ENCODE measurements at places on chromosomes 4 and X.
A peak's percentile ranks its signal among the peaks of the same experiment; 100 is the strongest.

DNA sequence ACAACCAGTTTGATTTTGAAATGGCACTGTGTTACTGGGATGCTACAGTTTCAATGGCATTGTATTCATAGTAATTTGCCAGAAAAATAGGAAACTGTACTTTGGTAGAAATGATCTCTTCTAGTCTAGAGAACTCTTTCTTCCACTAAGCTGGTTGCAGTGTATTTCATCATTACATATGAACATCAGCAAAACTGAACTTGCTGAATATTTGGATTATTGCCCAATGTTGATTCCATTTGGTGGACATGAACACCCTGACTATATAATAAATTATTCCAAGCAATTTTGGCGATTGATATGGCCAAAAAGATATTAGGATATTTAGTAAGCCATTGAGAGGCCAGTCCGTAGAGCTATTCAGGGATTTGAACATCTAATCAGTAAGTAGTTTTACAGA, 191.8 kb upstream of the CXorf66 start:
- H3K4me1 ChIP-seq: no peaks in the 10 kb centered on the region
- no peaks in the 10 kb centered on the region for H3K36me3 ChIP-seq
- H3K27me3 ChIP-seq: no peaks in the 10 kb centered on the region
- H3K4me3 ChIP-seq: no peak overlapping the region

GRCh38 chr4:128590773-128591172, 218.7 kb upstream of the JADE1 start:
- H3K4me3 ChIP-seq: no peak overlapping the region
- H3K4me1 ChIP-seq: peaks cover 9% of the 10 kb centered on the region
- H3K36me3 ChIP-seq: peaks cover 3% of the 10 kb centered on the region
- peaks cover 2% of the 10 kb centered on the region for H3K27me3 ChIP-seq
- no peak for DNase-seq

DNA sequence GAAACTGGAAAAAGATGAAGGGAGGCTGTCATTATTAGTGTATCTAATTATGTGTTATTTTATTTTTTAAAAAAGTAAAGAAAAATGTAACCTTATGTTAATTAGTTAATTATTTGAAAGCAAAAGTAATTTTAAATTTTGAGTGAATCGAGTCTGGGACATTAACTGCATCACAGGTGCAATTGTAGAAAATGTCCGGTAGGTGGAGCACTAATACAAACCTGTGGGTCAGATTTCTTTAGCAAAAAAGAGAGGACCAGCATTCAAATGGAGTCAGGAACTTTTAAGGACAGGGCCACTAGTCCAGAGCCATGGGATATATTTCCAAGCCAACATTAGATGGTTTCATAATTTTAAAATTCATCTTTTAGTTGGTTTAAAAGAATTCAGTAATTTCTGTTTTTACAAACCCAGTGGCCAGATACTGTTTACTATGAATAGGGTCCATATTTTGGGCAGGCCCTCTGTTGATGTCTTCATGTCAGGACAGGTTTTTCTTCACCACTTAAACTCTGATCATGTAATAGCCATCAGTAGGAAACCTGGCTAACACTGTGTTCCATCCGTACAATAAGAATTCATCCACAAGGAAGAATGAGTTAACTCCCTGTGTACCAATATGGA, 27.2 kb downstream of the BST1 start:
- H3K27ac ChIP-seq: no peak overlapping the region
- DNase-seq: peak; percentile 80
- H3K36me3 ChIP-seq: no peaks in the 10 kb centered on the region
- H3K4me1 ChIP-seq: peaks cover 15% of the 10 kb centered on the region
- H3K27me3 ChIP-seq: no peaks in the 10 kb centered on the region

DNA sequence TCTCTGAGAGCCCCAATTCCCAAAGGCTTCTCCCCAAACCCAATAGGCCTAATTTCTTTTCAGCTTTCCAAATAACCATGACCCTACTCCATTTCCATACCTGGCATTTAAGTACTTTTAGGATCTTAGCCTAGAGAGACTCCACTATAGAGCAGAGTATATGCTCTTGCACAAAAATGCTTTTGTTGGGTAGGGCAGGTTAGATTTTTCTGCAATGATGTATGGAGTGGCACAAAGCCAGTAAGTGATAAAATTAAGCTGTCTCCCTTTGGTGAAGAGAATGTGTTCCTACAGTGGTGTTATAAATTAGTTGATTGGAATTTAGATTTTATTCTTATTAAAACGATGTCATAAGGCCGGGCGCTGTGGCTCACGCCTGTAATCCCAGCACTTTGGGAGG, 124.9 kb downstream of the INPP4B start:
- H3K27me3 ChIP-seq: no peaks in the 10 kb centered on the region
- DNase-seq: no peak
- no peak overlapping the region for H3K27ac ChIP-seq
- no peaks in the 10 kb centered on the region for H3K4me1 ChIP-seq
- H3K4me3 ChIP-seq: no peak overlapping the region

- no peaks in the 10 kb centered on the region for H3K36me3 ChIP-seq
- DNase-seq: no peak
- no peaks in the 10 kb centered on the region for H3K27me3 ChIP-seq
- no peak overlapping the region for H3K4me3 ChIP-seq
- no peak overlapping the region for H3K27ac ChIP-seq
Measured at GRCh38 chrX:41470706-41471105, 23.6 kb downstream of the NYX start.

- DNase-seq: peak; percentile 74
- H3K27me3 ChIP-seq: no peaks in the 10 kb centered on the region
- H3K27ac ChIP-seq: no peak overlapping the region
- H3K4me1 ChIP-seq: 0 out of 2 replicates have a peak, but pooled peaks cover 3% of the 10 kb centered on the region
- no peaks in the 10 kb centered on the region for H3K36me3 ChIP-seq
- no peak overlapping the region for H3K4me3 ChIP-seq
Measured at GRCh38 chrX:150587585-150588503, 19.4 kb downstream of the MTM1 start.

GRCh38 chr4:182507805-182508204, 264.6 kb downstream of the TENM3 start:
- H3K36me3 ChIP-seq: no peaks in the 10 kb centered on the region
- H3K27ac ChIP-seq: no peak overlapping the region
- DNase-seq: no peak
- H3K4me3 ChIP-seq: no peak overlapping the region
- no peaks in the 10 kb centered on the region for H3K4me1 ChIP-seq
- H3K27me3 ChIP-seq: no peaks in the 10 kb centered on the region

- H3K36me3 ChIP-seq: peaks cover 76% of the 10 kb centered on the region
- peaks cover 2% of the 10 kb centered on the region for H3K4me1 ChIP-seq
- H3K4me3 ChIP-seq: no peak overlapping the region
- no peak overlapping the region for H3K27ac ChIP-seq
- DNase-seq: no peak
Measured at GRCh38 chr4:1728061-1728980, 7.0 kb downstream of the TACC3 start.

DNA sequence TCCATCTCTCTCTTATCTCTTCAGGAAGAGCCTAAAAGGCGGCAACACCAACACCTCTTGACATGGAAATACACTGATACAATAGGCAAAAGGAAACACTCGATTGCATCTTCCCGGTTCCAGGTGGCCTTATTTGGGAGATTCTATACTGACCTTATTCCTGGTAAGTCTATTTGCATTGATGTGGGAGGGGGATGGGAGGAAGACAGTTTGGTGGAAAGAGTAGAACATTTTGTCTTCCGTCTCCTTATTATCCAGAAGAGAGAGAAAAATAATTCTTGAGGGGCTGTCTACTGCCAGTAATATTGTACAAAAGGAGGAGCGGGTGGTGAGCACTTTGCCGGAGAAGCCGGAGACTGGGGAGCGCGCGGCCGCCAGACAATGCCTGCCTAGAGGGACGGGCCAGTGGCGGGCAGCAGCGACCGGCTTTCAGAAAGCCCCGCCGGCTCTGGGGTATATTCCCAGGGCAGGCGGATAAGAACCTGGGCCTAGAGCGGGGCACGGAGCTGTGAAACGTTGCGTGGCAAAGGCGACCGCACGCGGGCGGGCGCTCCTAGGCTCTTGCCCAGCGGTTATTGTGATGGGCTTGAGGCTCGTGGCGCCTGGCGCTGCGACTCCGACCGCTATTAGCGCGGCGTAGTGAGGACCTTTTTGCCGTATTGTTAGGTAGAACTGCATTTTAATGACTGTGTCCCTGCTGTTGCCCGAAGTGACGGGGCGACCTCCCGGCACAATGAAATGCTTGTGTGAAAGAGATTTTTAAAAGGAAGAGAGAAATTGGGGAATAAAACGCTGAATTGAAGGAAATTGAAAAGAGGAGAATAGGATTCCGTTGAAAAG, 518 bp downstream of the PRDM8 start:
- no peaks in the 10 kb centered on the region for H3K36me3 ChIP-seq
- H3K27ac ChIP-seq: no peak overlapping the region
- no peak for DNase-seq

DNA sequence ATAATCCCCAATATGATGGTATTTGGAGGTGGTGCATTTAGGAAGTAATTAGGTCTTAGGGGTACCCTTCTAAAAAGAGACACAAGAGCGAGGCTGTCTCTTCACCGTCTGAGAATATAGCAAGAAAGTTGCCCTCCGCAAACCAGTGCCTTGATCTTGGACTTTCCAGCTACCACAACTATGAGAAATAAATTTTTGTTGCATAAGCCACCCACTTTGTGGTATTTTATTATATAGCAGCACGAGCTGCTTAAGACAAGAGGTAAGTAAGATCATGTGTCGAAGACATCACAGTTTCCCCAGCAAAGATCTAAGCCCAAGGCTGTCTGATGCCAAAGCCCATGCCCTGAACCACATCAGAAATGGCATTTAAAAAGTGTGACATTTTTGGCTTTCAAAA, 9.6 kb upstream of the EXOSC9 start:
- peaks cover 4% of the 10 kb centered on the region for H3K4me1 ChIP-seq
- H3K4me3 ChIP-seq: no peak overlapping the region
- H3K27me3 ChIP-seq: no peaks in the 10 kb centered on the region
- H3K36me3 ChIP-seq: no peaks in the 10 kb centered on the region
- DNase-seq: no peak

DNA sequence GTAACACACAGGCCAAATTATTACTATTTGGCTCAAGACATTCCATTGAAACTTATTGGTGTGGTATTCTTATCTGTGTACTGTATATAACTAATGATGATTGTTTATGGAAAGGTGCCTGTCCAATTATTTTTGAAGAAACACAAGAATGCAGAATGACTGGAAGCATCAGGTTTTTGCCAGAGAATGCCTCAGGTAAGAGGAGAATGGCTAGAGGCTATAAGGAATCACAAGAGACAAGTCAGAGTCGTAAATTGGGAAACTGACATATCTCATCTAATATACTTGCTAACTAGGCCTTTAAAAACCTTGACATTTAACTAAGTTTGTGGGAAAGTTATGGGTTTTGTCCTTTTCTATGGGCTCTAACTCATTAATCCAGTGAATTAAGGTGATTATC, 69.3 kb upstream of the TTC29 start:
- H3K27me3 ChIP-seq: no peaks in the 10 kb centered on the region
- H3K36me3 ChIP-seq: no peaks in the 10 kb centered on the region
- no peaks in the 10 kb centered on the region for H3K4me1 ChIP-seq

GRCh38 chr4:104408878-104409277, 85.8 kb downstream of the CXXC4 start:
- no peaks in the 10 kb centered on the region for H3K36me3 ChIP-seq
- H3K27ac ChIP-seq: no peak overlapping the region
- no peak overlapping the region for H3K4me3 ChIP-seq
- no peaks in the 10 kb centered on the region for H3K27me3 ChIP-seq

DNA sequence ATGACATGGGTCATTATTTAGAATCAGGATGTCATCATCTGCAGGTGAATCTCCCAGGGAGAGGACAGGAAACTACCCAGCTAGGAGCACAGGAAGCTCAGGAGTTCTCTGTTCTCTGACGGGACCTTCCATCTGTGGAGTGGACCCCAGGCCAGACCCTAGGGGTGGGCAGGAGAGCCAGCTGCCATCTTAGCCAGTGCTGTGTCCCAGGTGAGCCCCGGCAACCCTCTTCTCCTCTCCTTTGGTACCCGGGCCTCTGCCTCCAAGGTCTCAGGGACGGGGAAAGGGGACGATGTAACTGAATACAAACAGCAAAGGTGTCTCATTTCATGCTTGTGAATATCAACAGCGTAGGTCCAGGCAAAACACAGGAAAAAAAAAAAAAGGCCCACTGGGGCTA, 48.5 kb downstream of the C4orf50 start:
- H3K27me3 ChIP-seq: 0 out of 2 replicates have a peak, but pooled peaks cover 2% of the 10 kb centered on the region
- H3K4me3 ChIP-seq: no peak overlapping the region
- H3K4me1 ChIP-seq: peaks cover 38% of the 10 kb centered on the region
- no peaks in the 10 kb centered on the region for H3K36me3 ChIP-seq
- DNase-seq: no peak

DNA sequence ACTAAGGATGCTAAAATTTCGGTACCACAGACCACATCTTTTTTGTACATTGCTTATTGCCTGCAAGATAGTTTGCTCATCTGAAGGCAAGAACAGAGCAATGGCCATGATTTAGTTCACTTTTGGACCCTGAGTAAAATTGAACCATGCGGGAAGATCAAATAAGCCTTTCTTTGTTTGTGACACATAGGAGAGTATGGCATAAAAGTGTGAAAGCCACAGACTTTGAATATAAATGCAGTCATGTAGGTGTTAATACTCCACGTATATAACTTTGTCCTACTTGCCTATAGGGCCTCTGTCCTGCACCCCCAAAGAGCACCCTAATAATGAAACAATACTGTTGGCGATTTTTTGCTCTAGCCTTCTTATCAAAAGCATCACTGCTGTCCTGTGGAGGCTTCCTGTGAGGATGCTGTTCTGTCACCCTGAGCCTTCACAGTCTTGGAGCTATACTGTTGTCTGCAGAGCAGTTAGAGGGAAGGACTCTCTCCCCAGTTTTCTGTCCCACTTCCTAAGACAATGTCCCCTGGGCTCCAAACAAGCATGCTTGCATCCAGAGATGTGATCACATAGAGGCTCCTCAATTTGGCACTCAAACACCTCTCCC, 10.2 kb upstream of the CXCL13 start:
- no peaks in the 10 kb centered on the region for H3K4me1 ChIP-seq
- DNase-seq: no peak
- H3K36me3 ChIP-seq: no peaks in the 10 kb centered on the region
- no peak overlapping the region for H3K4me3 ChIP-seq
- no peaks in the 10 kb centered on the region for H3K27me3 ChIP-seq
- no peak overlapping the region for H3K27ac ChIP-seq

- H3K36me3 ChIP-seq: peaks cover 33% of the 10 kb centered on the region
- H3K4me3 ChIP-seq: no peak overlapping the region
- no peaks in the 10 kb centered on the region for H3K27me3 ChIP-seq
Measured at GRCh38 chr4:73064536-73064935, 5.0 kb downstream of the COX18 start.

DNA sequence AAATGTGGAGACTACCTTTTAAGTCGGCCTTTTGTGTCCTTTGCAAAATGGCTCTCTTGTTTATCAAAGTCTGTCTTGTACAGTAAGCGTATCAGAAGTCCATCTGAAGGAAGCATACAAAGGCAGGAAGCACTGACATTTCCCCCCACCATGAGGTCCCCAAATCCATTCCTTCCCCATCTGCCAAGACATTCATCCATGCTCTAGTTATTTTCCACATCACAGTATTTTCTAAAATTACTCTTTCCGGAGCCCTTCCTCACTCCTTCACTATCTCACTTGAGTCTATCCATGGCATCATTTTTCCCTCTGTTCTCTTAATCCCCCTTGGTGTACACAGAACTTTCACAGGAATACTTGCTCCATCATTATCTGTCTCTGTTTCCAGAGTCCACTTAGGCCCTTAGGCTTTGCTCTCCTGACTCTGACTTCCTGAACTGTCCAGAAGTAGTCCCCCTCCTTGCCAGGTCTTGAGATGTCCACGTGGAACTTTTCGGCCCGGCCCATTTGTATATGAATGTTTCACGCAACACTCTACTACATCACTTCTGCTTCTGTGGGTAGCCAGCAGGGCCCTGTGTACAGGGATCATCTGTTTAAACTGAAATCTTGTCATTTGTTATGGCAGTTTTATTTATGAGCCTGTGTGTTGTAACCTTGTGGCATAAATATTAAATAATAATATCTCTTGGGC, 2.1 kb downstream of the SEL1L3 start:
- peak; percentile 92 for DNase-seq
- peaks cover 25% of the 10 kb centered on the region for H3K36me3 ChIP-seq
- peak overlapping the region; percentile 79 for H3K4me3 ChIP-seq
- peak overlapping the region; percentile 94 for H3K27ac ChIP-seq

Measured in Karpas-422 (cell line).